Immature natural killer cell (primary cell): ENCODE measurements at places on chromosomes 11 and 22.

GRCh38 chr22:27394806-27395404, 406.7 kb downstream of the MN1 start:
- DNase-seq, result no peak

DNA sequence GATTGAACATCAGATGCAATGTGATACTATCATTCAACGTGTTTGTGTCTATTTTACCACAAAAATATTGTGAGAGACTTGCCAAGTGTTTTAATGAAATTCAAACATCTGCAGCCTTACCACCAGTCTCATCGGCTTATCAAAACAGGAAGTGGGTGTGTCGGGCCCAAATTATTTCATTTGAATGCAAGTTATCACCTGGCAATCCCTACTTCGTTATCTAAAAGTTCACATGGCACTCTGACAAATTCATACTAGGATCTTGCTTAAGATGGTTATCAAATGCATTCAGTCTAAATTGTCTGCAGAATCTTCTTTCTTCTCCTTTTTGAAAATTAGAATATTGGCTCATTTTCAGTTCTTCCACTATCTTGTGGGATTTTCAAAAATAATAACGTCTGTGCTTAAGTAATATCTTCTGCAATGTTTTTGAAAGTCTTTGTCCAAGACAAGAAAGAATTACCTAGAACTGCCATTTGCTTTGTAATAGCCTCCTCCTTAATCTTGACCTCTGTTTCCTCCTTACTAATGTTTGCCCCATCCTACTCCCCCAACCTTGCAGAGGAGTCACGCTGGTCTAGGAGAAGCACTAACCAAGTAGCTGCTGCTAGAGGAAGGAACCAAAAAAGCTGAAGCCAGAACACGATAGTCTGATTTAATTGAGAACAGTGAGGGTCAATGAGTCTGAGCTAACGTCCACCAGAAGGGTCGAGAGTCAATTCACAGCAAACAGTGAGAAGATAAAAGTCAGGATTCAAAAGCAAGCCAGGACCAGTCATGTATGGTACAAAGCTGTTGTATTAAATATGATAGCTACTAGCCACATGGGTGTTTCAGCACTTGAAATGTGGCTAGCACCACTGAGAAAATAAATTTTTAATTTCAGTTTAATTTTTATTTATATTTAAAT, 10.2 kb upstream of the BIRC3 start:
- peak; percentile 11 for DNase-seq

- peak; percentile 47 for DNase-seq
Measured at GRCh38 chr11:1336836-1337646, 27.6 kb upstream of the TOLLIP start.

DNA sequence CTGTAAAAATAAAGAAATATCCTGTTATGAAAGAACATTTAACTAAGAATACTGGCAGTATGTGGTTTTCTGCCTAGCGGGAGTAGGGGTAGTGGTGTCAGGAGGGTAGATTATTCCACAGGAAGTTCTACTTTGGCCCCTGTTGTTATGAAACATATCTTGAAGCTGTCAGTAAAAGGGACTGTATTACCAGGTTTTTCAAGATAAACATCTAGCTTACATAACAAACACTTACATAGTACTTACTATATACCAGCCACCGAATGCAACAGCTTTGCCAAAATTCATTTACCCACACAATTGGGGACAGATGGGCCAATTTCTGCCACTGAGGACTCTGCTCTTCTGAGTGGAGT, 3.7 kb downstream of the TMEM123 start:
- DNase-seq, result no peak

GRCh38 chr11:126725043-126725442, 275.5 kb downstream of the KIRREL3 start:
- no peak for DNase-seq

- no peak for DNase-seq
Measured at GRCh38 chr11:78820741-78821140, 246.1 kb upstream of the NARS2 start.

- DNase-seq, result no peak
Measured at GRCh38 chr22:39522567-39523300, 2.4 kb downstream of the ATF4 start.

DNA sequence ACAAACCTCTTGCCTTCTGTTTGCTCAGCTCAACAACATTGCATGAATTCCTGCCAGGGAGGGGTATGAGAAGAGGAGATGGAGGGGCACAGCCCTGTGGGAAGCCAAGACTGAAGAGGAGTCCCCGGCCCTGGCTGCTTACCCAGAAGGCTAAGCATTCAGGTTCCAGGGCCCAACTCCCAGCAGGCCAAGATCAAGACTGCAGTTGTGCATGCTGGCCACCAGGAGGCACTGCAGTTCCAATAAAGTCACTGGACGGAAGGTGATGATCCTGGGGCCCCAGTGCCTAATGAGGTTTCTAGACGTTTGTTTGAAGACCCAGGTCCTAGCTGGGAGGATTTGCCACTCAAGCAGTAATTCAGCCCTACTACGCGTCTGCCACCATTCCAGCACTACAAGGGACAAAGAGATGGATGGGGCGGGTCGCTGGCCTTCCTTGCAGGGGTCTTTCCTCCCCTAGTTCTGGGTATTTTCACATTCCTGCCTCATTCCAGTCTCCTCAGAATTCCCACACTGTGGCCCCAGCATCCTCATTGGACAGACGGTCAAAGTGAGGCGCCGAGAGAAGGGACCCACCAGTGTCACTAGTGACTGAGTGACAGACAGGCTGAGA, 23.6 kb downstream of the ALX4 start:
- peak; percentile 22 for DNase-seq

- no peak for DNase-seq
Measured at GRCh38 chr11:27031754-27032153, 8.9 kb upstream of the BBOX1 start.

- DNase-seq, result no peak
Measured at GRCh38 chr11:45606514-45607281, 58.7 kb downstream of the CHST1 start.

DNA sequence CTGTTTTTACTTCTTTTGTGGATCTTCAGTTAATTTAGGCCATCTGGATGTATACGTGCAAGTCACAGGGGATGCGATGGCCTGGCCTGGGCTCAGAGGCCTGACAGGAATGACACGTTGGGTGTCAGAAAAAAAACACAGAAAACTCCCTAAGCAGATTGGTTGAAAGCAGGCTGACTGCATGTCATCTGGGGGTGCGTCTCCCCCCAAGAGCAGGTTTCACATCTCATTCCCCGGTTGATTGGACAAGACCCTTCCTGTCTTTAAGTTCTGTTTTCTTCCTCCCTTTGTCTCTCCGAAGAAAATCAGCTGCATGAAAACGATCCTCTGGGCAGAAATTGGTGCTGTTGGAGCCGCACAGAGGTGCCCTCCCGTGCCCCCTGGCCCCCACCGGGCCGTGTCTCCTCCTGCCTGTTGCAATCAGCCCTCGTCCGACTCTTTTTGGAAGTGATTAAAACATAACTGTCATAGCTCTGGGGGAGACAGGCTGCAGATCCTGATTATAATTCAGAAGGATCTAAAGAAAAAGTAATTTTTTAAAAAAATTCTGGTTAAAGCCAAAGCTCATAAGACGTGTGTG, 71.8 kb upstream of the PARVG start:
- DNase-seq, result no peak

- no peak for DNase-seq
Measured at GRCh38 chr22:47295982-47296381, 533.5 kb downstream of the TBC1D22A start.

DNA sequence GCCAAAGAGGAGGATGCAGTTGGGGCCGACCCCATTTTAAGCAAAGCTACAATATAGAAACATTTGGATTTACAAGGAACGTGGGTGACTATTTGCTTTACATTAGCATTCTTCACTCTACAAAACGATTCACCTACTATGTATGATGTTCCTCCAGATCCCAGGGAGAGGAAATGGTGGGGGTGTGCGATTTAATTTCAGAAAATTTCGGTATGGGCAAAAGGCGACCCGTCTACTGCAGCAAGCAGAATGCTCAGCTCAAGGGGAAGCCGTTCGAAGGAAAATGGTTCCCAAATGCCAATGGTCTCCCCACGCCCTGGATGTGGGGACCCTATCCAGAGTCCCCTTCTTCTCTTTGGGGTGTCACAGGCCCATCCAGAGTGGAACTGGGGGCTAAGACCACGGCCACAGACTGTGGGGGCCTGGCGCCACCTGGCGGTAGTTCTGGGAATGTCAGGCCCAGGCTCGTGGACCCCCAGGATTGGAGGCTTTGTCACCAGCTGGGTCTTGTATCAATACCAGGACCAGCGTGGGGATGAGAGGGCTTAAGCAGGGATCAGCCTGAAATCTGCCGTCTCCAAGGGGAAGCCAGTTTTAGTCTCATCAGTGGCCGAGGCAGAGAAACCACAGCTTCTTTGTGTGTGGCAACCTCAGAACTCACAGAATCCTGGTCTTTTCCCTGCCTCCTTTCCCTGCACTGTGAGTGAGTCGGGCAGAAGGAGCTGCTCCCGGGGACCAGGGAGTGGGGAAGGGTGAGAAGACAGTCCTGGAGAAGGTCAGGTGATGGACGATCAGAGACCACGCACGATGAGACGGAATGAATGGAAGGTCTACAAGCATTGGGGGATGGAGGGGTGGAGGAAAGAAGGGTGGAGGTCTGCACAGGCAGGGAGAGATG, 8.4 kb downstream of the LRRC10B start:
- DNase-seq, result peak; percentile 33

DNA sequence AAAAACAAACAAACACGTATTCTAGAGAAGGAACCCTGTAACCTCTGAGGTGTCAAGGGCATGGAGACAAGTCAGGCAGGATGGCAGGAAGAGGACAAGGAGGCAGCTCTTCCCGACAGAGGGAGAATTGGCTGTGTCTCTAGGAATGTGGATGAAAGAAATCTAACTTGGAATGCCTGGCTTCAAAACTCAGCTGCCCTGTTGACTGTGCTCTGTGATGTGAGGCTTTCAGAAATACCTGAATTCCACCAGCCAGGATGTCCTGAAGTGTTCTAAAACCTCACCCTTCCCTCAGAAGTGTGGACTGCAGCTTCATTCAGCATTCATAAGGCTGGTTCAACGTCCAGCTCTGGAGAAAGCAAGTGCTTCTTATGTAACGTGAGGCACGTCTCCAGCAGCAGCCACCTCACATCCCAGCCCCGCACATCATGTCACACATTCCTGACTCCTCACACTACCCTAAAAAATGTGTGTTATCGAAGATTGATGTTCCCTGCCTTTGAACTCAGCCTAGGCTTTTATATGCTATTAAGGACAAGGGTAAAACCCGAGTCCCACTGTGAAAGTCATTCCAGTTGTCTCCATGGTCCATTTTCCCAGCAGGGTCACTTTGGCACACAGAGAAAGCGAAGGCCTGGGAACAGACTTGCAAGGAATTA, 398.9 kb downstream of the ETS1 start:
- no peak for DNase-seq

- DNase-seq, result no peak
Measured at GRCh38 chr11:7495882-7496551, 10.7 kb downstream of the OLFML1 start.

- DNase-seq, result peak; percentile 14
Measured at GRCh38 chr11:9861860-9862725, 198.2 kb downstream of the SWAP70 start.

DNA sequence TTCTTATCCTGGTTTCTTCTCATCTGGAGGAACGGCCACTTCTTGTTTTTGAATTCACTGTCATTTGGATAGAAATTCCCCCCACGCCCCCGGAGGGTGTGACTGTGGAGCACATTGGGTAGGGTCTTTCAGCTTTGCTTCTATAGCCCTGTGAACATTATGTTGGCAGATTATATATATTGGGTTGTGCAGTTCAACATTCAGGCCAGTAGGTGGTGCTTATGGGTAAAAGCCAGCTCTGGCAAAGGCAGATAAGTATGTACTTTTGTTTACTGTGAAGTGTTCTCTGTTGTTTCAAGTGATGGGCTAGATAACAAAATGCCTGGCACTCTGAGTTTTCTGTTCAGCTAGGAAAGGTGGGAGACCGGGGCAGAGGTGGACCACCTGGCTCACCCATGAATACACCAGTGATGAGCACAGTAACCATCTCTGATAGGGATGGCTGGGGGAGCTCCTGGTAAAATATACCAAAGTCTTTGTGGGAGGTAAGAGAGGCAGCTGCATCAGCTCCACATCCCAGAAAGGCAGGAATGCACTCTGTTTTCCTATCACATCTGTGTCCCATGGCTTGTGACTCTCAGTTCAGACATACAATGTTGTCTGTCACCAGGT, 1348.2 kb upstream of the RAG2 start:
- peak; percentile 12 for DNase-seq

DNA sequence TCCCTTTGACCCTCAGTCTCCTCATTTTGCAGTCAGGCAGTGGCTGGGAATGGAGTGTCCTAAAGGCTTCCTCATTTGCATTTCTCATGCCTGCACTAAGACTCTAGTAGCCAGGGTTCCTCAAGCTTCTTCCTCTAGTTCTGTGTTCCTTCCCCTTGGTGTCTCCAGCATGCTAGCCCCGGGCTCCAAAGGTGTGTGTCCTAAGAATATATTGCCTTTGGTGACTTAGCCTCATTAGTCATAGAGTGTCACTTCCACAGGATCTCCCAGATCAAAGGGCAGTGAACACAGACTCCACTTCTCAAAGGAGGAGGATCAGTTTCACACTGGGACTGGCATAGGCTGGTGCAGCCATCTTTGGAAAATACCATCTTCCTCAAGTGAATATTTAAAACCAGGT, 21.4 kb upstream of the ACER3 start:
- no peak for DNase-seq

DNA sequence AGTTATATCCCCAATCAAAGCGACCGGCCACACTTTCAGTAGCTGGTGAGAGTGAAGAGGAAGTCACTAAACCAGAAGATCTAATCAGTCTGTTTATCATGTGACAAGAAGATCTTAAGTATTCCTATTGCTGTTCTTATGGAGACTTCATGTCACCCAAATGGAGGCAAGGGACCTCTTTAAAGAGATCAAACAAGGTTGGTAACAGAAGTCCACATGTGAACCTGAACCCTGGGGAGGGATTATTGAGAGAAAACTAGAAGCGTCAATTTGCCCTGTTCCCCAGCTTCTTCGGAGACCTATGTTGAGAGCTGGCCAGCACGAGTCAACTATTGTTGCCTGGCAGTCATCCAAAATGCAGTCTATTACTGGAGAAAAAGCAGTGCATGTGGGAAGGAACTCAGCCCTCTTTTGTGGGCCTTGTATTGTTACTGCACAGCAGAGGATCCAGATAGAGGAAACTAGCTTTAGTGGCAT, 76.9 kb upstream of the CTSC start:
- DNase-seq, result peak; percentile 26

- DNase-seq, result no peak
Measured at GRCh38 chr11:8234425-8234821, 29.3 kb downstream of the LMO1 start.

- DNase-seq, result no peak
Measured at GRCh38 chr11:1876361-1877063, 15.2 kb downstream of the PRR33 start.

GRCh38 chr22:23104187-23104971, 34.1 kb downstream of the GNAZ start:
- no peak for DNase-seq

- DNase-seq, result no peak
Measured at GRCh38 chr11:47332303-47332711, 20.2 kb downstream of the MYBPC3 start.

DNA sequence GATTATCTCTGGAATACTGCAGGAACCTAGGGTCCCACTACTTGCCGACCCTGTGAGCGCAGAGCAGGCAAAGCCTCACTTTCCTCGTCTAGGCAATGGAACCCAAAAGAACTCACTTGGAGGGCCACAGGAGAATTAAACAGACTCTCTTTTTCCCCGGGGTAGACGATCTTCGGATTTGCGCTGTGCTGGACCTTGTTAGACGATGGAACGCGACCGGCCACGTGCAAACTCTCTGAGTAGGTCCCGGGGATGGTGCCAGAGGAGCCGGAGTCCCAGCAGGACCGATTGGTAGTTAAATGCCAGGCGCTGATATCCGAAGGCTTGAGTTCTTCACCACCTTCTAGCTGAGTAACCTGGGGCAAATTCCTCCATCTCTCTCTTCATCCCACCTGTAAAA, 1.0 kb upstream of the SLC1A2 start:
- no peak for DNase-seq

GRCh38 chr11:47512701-47513100, 40.2 kb downstream of the CELF1 start:
- DNase-seq, result no peak
